ENCODE measurements at places on chromosomes 2 and 18. TPM values are rescaled to one million over a fixed set of nuclear protein-coding genes. Genes with fewer than 3 reads are reported as not detected.
A peak's percentile ranks its signal among the peaks of the same experiment; 100 is the strongest.

GRCh38 chr18:9694952-9695495 lies 13.1 kb upstream of the RAB31 start:
- no peak for DNase-seq

DNA sequence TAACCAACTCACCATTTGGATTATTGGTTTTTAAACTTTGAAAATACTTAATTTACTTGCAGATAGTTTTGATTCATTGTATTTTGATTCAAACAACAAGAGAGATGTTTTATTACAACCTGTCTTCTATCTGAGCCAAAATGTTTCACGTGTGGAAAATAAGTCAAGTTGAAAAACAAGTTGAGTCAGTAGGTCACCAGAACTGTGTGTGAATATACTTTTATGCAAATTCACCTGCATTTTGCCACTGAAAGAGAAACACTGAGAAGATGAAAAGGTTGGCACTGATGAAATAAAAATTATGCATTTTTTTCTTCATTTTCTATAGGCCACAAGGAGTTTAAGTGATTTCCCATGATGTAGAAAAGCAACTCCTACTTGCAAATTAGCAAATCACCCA lies 68.3 kb downstream of the ICOS start:
- no peak for DNase-seq

- DNase-seq, result no peak
Measured at GRCh38 chr2:224927646-224928173, 114.6 kb downstream of the DOCK10 start.

DNA sequence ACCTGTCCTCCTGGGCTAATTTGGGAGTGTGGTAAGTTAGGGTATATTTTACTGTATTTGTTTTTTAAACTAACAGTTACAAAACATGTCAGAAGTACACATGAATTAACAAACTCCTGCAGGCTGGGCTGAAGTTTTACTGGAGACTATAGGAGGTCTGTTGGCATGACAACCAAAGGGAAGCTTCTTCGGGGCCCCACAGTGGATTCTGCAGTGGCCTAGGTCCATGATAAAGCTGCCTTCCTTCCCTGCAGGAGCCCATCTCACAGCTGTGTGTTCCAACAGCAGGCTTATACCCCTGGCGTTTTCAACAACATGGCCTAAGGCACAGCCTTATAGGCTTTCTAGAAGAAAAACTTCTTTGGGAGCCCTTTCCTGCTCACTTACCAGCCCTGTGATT lies 128.0 kb upstream of the SETBP1 start:
- no peak for DNase-seq

The OTOF gene
- 33.8 TPM for total RNA-seq

The MATN3 gene
- 1.2 TPM for total RNA-seq

DNA sequence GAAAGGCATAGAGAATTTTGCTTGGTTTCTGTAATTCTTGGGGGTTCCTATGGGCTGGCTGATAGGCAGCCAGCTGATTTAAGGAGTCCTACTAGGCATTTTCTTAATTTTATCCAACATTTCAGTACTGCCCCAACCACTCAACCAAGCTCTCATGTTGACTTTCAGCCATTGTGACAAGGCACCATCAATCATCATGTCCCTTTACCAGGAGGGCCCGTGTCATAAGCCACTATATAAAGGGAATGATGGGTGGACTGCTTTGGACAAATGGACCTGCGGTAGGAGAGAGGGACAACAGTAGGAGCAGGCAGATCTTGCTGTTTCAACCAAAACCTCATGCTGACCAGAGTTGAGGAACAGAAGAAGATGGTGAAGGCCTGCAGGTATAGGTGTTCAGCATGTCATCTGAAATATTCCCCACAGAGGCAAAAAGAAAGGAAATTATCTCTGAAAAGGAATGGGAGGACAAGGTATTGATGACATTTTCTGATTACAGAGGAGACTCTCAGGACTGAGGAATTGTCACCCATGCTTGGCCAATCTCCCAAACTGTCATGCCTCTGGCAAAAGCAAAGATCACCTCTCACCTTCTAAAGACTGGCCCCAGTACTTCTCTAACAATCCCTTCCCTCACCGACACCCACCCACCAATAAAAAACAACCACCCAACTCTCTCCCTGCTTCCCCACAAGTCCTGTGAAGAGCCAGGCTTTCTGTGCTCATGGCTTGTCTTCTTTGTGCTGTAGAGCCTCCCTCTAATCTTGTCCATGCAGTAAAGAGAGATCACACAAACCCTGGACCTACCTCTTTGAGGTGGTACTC lies 10.9 kb upstream of the TNP1 start:
- DNase-seq, result no peak

The SCTR gene
- not detected for total RNA-seq

GRCh38 chr18:13103366-13103765 lies 112.2 kb downstream of the CEP192 start:
- no peak for DNase-seq

- DNase-seq, result no peak
Measured at GRCh38 chr2:207990784-207991183, 34.5 kb downstream of the PLEKHM3 start.

GRCh38 chr18:56888978-56889377 lies 237.8 kb downstream of the WDR7 start:
- peak; percentile 9 for DNase-seq

GRCh38 chr2:101949304-101949703 lies 42.5 kb upstream of the IL1R2 start:
- DNase-seq, result no peak

The LHCGR gene
- not detected for total RNA-seq

GRCh38 chr2:180871649-180872048 lies 108.8 kb upstream of the UBE2E3 start:
- DNase-seq, result peak; percentile 96

- no peak for DNase-seq
Measured at GRCh38 chr18:61333271-61333745, at the start of gene CDH20. Gene CDH20 (plus strand): TSS chr18:61333430.

The AGXT gene
- not detected for total RNA-seq

DNA sequence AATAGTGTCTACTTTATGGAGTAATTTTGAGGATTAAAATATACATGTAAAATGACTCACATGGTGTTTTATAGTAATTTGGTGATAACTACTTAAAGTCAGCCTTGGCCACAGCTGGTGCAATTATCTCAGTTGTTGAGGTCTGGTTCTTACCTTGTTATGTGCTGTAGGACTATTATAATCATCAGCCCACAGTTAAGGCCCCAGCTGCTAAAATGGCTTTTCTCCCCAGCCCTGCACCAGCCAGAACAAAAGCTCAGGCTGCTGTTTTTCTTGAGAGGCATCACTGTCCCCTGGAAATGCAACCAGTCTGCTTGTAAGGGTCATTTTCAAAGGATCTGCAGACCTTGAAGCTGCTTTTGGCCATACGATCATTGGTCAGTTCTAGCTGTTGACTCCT lies 283.3 kb upstream of the THUMPD2 start:
- DNase-seq, result no peak

The ATG9A gene
- 97.6 TPM for total RNA-seq

GRCh38 chr2:223068071-223068470 lies 16.1 kb downstream of the KCNE4 start:
- no peak for DNase-seq

GRCh38 chr2:127951026-127951425 lies 65.3 kb upstream of the AMMECR1L start:
- DNase-seq, result no peak

DNA sequence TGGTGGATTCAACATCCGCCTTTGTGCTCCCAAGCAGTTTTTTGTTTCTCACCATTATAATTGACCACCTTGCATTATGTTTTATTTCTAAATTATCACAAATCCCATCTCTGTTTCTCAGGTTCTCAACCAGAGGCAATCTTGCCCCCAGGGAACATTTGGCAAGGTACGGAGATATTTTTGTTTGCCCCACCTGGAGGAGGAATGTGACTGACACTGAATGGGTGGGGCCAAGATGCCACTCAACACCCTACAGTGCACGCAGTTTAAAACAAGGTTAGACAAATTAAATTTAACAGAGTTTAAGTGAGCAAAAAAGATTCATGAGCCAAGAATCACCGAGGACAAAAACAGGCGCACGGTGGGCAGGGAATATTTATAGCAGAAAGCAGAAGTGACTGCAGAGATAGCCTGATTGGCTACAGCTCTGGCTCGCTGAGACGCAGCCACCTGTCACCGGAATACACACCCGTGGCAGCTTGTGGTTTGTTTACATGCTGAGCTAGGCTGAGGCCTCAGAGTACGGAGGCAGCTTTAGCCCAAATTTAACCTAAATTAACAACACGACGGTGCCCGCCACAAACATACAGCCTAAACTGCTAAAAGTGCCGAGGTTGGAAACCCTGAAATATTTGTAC lies 150.0 kb upstream of the ALKAL2 start:
- peak; percentile 13 for DNase-seq

GRCh38 chr18:9845256-9845655 lies 40.5 kb upstream of the TXNDC2 start:
- no peak for DNase-seq

DNA sequence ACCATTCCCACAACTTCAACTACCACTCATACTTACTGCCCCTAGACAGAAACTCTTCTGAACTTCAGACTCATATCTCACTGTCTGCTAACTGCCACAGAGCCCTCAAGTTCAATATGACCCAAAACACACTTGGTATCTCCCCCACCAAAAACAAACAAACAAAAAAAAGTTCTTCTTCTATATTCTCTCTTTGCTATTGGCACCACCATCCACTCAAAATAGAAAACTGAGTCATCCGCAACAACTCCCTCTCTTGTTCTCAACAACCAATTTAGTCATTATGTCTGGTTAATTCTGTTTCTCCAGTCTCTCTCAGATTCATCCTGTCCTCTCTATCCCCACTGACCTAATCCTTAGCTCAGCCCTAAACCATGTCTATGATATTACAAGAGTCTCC lies 7.2 kb upstream of the DCTN1 start:
- peak; percentile 57 for DNase-seq

DNA sequence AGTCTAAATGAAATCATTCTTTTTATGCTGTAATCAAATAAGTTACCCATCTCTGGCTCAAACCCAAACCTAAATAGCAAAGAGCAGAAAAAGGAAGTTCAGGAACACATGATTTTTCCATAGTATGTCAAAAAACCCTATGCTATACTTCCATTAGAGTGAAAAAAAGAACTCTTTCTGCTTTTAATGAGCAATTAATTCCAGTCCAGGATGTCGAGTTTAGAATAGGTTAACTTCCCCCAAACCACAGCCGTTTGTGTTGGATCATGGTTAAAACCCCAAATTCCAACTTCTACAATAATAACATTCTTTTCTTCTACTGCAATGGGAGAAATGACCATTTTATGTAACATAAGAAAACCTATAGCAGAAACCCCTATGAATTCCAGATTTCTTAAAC lies 171.1 kb upstream of the NRP2 start:
- DNase-seq, result peak; percentile 9
